CD4-positive, alpha-beta memory T cell (primary cell): ENCODE measurements at places on chromosomes 3 and 15. TPM values are rescaled to one million over a fixed set of nuclear protein-coding genes. Genes with fewer than 3 reads are reported as not detected.

Gene PROK2
- 2.6 TPM for polyA plus RNA-seq

Gene CADM2
- polyA plus RNA-seq = 0.21 TPM

Gene ERICH6
- polyA plus RNA-seq = not detected

- DNase-seq = no peak
These were observed 481 bp upstream of the CRYBG3 start for GRCh38 chr3:97821287-97821773.

DNA sequence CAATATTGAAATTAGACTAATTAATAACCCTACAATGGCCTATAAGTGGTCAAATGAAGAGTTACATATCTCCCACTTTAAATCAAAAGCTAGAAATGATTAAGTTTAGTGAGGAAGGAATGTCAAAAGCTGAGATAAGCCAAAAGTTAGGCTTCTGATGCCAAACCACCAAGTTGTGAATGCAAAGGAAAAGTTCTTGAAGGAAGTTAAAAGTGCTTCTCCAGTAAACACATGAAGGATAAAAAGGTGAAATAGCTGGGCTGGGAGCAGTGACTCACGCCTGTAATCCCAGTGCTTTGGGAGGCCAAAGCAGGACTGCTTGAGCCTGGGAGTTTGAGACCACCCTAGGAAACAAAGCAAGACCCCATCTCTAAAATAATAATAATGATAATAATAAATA lies 46.9 kb upstream of the DCUN1D1 start:
- DNase-seq = no peak
